ENCODE measurements at places on chromosomes 3 and 15. TPM values are rescaled to one million over a fixed set of nuclear protein-coding genes. Genes with fewer than 3 reads are reported as not detected.
A peak's percentile ranks its signal among the peaks of the same experiment; 100 is the strongest.

DNA sequence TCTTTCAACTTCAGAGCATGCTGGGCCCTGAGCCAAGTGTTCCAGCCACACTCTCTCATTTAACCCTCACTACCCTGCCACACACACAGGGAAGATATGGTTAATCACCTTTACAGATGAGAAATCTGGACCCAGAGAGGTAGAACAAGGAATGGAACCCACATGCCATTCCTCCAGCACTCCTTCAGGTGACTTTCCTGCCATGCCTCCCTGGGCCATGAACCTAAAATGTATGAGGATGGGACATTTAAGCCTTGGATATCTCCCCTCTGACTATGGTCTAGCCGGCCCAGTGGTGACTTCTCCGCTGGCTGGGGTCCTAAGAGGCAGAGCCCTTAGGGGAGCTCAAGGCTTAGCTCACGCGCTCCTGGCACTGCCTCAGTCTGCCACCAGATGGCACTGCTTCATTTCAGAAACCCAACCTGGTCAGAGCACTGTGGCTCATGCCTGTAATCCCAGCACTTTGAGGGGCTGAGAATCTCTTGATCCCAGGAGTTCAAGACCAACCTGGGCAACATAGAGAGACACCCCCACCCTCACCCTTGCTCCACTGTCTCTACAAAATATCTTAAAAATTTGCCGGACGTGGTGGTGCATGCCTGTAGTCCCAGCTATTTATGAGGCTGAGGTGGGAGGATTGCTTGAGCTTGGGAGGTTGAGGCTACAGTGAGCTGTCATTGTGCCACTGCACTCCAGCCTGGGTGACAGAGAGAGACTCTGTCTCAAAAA is 2.2 kb upstream of the DCAF1 start:
- DNase-seq: peak; percentile 80

Gene SENP8
- total RNA-seq: 2.1 TPM

- DNase-seq: peak; percentile 75
These were observed 69.5 kb downstream of the C3orf38 start for GRCh38 chr3:88219138-88219792.

DNA sequence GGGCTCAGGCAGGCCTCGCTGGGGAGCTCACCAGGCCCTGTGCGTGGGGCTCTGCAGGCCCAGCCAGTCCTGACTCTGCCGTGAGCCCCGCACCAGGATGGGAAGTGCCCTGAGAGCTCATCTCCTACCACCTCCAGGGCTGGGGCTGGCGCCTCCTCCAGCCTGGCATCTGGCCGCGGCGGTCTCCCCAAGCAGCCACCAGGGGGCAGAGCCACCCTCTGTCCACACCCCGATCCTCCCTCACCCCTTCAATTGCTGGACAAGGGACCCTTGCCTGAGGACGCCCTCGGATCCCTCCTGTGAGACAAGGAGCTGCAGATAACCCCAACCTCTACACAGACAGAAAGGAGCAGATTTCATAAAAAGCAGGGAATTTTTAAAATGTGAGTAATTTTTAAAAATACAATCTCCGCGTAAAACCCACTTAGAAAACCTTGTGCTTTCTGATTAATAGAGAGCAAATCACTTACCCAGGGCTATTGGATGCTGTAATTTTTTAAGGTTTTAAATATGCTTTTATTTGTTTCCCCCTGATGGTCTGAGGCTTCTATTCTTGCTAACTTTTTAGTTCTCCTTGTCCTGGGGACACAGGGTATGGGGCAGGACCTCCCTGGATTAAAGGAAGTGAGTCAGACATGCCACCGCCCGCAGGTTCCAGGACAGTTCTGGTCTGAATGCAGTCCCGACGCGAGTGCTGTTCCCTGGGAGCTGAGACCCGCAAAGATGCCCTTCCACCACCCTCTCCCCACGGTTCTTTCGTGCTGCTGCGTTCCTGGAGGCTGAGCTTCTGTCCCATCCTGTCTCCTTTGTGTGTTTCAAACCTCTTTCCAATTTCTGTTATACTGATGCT is 52.3 kb upstream of the CHRNA7 start:
- DNase-seq: peak; percentile 9

DNA sequence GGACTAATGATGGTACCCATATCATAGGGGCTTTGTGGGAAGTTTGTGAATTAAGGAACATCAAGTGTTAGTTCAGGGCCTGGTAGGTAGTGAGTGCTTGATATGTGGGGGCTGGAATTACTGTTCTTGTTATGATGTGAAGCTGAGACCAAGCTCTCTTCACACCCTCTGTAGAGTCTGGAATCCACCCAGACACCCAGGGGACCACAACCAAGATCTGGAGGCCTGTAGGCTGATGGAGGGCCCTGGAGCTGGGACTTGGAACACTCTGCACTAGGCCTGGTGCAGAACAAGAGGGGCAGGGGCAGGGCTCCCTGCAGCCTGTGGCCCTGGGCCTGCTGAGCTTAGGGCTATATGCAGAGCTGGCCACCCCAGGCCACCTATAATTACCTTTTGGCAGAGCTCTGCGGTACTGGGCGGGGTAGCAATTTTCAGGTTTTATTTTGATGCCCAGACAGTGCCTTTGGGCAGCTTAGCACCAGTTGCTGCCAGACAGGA is 13.1 kb upstream of the PRKCD start:
- DNase-seq: no peak

DNA sequence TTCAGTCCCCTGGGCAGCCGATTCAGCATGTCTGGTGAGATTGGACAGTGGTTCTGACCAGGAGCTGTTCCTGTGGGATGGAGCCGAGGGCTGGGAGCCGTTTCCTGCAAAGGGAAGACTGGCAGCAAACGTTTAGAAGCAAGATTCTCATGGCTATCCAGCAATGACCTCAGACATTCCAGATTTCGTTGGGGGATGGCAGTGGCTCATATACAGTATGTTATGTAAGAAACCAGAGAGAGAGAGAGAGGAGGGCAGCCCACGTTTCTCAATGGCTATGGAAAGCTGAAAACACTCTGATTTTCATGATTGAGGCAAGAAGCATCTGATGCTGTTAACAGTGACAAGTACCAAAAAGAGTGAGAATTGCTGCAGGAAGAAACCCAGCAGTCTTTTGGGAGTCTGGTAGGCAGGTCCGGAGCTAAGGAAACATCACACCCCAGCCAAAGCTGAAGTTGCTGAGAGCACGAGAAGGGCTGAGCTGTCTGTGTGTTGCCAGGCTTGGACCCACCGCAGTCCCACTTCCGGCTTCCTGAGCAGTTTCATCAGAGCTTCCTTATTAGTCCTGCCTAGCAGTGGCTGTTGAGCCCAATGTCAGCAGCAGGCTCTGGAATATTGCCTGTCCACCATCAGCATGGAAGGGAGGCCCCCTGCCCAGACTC is 25.6 kb upstream of the VPS8 start:
- peak; percentile 95 for DNase-seq

- DNase-seq: no peak
These were observed 1.7 kb downstream of the ARPIN start for GRCh38 chr15:89910891-89911626.

DNA sequence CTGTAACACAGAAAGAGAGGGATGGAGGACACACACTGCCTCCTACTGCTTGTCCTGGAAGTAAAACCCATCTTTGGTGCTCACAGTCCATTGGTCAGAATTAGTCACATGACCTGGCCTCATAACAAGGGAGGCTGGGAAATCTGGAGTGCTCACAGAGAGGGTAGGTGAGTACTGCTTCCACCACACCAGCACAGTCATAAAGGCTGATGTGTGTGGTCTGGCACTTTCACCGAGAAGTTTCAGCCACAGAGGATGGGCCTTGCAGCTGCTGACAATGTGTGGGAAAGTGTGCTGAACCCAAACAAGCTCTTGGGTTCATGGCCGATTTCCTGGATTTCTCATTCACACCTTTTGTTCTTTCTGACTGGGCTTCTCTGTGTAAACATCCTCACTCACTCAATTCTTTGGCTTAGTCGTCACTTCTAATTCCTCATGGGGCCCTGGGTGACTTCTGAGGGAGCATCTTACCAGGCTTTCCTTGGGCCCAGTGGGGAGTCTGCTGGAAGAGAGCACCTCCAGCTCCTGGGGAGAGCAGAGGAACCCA is 100.7 kb downstream of the ASB7 start:
- DNase-seq: no peak

Gene NR2F2
- 6.5 TPM for total RNA-seq

Gene TRH
- not detected for total RNA-seq

All from myocyte (in vitro differentiated cells).